ENCODE measurements at places on chromosomes 1 and 21.
A peak's percentile ranks its signal among the peaks of the same experiment; 100 is the strongest.

DNA sequence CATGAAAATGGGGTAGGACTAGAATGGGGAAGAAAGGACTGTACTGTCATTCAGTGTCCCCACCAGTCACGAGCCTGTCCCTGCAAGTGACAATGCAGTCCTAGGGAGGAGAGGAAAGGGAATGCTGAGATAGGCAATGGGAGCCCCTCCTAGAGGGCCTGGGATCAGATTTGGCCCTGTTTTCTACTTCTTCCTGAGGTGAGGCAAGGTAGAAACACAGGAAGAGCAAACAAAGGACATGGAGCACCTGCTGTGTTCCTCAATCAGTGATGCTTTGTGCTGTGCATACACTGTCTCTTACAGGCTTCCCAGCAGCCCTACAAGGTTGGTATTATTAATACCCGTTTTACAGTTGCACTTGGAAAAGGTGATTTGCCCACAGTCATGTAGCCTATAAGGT, 6.1 kb downstream of the FABP3 start:
- no peak for DNase-seq

- no peak for DNase-seq
Observed at GRCh38 chr1:167512046-167512654, 6.2 kb downstream of the CD247 start.

GRCh38 chr1:39051956-39052355, 25.8 kb downstream of the NDUFS5 start:
- DNase-seq: no peak

GRCh38 chr1:178465011-178465410, 31.8 kb downstream of the CLEC20A start:
- DNase-seq: no peak

DNA sequence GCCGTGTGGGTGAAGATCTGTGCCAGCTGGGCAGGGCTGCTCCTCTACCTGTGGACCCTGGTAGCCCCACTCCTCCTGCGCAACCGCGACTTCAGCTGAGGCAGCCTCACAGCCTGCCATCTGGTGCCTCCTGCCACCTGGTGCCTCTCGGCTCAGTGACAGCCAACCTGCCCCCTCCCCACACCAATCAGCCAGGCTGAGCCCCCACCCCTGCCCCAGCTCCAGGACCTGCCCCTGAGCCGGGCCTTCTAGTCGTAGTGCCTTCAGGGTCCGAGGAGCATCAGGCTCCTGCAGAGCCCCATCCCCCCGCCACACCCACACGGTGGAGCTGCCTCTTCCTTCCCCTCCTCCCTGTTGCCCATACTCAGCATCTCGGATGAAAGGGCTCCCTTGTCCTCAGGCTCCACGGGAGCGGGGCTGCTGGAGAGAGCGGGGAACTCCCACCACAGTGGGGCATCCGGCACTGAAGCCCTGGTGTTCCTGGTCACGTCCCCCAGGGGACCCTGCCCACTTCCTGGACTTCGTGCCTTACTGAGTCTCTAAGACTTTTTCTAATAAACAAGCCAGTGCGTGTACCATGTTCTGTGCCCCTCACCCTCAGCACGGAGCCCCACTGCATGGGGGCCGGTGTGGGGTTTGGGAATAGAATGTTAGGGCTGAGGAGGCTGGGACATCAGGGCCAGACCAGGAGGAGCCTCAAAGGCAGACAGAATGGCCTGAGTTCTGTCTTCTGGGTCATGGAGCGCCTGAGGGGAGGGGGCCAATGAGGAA, 21.3 kb downstream of the SERINC2 start:
- no peak for DNase-seq

GRCh38 chr1:228465141-228465540, 22.0 kb upstream of the RNF187 start:
- no peak for DNase-seq

DNA sequence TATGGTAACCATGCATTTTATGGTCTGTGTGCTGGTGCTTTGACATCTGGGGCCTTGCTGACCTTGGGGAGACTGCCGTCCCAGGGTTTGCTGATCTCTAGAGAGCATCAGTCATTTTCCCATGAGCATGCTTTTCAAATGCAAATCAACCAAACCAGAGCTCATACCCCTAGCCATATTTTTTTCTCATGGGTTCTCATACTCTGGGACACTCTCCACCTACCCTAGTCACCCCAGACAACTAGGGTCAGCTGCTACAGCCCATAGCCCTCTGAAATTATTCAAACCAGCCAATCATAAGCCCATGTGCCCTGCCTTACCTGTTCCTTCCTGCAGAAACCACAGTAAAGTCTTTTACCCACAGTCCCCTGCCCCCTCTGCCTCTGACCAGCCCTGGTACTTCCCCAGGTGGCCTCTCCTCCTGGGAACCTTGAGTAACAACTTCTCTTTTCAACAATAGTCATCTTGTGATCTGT, 132.0 kb downstream of the MAP3K21 start:
- DNase-seq: no peak

DNA sequence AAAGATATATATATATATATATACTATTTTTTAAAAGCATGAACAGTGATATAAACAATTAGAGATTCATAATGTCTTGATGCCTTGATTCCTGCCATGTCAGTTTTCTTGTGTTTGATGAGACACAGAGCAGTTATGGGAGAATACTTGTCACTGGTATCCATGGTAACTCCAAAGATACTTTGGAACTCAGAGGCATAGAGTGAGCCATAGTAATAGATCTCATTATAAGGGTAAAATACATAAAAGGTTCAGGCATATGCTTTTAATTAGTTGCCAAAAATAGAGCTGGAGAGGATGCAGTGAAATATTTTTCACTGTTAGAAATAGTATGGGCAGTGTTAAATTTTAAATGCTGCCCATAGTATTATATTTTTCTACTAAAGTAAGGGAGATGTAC, 134.1 kb downstream of the SYT14 start:
- DNase-seq: no peak

DNA sequence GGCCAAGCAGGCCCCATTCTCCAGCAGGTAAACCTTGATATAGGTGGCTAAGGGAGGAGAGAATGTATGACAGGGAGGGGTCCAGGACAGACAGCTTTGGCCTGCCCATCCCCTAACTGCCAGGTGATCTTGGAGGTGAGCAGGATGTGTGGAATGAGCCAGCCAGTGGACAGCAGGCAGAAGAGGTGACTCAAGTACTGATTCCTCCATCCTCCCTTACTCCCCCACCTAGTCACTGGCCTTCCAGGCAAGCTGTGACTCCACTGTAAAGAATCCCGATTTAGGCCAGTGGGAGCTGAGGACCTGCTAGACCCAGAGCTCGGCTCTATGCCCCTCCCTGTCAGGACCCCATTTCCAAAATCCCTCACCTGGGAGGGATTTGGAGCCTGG, 36.6 kb downstream of the RIMS3 start:
- no peak for DNase-seq

- DNase-seq: no peak
Observed at GRCh38 chr1:205491794-205492193, 12.7 kb upstream of the CDK18 start.

GRCh38 chr21:33189824-33190223, 39.9 kb upstream of the IFNAR2 start:
- DNase-seq: no peak

DNA sequence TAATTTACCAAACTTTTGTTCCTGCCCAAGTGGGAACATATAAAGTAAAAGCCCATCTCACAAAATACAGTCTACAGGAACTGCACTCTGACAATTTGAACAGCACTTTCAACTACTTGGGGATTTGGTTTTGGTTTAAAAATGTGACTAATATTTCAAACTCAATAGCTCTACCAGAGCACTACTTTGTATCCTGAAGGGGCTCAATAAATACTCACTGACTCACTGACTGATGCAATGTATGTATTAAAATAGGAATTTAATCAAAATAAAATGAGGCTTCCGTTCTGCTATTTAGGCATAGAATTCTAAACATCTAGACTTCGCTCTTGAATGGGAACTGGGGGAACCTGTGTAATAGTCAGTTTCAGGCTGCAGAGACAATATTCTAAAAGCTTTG, 21.9 kb downstream of the EFCAB14 start:
- DNase-seq: no peak

DNA sequence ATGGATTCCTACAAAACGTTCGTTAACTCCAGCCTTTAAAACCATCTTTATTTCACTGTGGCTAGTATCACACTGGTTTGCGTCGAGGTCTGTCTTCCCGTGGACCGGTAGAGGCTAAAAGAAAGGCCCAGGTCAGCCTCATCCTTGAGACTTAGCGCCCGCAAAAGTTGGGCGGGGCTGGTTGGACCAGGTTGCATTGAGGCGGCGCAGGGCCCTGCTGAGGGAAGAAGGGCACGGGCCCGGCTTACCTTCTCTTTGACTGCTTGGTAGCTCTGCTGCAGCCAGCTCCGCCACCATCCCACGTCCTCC, 455 bp downstream of the BSDC1 start:
- DNase-seq: peak; percentile 68

DNA sequence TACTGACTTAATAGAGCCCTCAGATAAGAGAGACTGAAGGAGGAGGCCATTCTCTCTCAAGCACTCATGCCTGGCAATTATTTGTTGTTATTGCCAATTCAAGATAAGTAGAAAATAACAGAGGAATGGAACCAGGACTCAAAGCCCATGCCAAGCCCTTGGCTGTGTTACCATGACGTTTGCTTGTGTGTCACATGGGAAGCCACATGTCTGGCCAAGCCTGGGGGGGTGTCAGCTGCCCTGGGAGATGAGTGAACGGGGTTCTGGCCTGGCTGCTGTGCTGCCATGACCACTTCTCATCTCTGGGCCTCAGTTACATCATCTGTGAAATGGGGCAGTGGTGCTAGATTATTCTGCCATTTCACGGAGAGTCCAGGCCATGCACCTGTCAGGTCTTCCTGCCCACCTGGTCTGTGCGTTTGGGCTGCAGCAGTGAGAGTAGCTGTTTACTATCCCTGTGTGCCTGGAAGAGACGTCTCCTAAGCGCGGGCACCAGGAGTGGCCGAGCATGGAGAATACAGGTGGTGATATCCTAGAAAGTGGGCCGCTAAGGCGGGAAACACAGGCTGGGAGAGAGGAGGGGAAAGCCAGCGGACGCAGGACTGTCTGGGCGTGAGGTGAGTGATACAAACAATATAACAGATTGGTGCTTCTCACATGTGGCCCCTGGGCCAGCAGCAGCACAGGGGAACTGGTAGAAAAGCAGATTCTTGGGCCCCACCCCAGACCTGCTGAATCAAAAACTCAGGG, 67.8 kb downstream of the MAN1C1 start:
- DNase-seq: no peak

GRCh38 chr1:42779725-42780124, 5.1 kb upstream of the TMEM269 start:
- no peak for DNase-seq

GRCh38 chr1:12596007-12596821, 21.8 kb downstream of the DHRS3 start:
- no peak for DNase-seq

DNA sequence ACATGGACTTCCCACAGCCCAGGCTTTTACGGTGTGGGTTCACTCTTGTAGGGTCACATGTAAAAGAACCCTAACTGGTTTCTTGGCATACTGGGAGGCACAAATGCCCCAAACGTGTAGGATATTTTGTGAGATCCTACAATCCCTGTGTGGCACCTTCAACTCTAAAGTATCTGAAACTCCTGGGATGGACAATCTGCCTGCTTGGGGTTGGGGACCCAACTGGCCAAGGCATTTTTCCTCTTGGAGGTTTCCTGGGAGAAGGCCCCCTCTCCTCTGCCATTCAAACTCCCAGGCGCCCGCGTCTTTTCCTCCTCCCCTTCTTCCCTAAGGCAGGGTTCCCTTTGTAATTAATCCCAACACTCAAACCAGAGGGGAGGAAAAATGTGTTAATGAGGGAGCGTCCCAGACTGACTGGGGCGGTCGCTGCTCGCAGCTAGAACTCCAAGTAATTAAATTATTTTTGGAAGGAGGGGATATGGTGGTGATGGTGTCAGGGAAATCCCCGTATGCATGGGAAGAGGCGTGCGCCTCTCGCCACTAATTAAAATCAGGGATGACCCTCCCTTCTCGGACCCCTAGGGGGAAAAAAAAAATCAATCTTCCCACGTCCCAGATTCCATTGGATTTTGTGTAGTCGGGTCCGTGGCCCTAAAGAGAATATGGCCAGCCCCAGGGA, 681 bp upstream of the VANGL2 start:
- DNase-seq: no peak

DNA sequence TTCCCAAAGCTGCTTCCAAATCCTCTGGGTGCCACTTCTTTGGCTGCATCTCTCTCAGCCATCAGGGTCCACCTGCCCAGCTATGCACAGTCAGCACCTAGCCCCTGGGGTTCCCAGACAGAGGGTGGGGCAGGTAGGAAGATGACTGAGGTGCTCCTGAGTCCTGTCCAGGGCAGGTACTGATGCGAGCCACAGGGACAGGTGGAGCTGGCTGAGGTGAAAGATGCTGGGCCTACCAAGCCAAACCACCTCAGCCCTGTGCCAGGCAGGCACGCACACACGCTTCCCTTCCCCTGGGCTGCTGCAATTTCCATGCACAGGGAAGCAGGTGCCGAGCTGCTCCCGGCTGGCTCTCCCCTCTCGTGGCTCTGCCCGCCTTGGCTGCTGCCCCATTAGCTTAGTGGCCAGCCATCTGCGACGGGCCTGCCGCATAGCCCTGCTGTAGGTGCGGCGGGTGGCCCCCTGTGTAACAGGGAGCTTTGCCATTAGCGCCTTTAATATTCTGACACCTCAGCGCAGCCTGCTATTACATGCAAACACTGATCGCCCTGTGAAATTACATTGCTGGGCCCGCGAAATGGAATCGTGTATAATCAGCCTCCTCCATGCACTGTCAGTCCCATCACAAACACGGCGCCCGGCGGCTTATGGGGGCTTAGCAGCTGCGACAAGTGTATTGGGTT, 38.9 kb downstream of the DMAP1 start:
- DNase-seq: no peak

DNA sequence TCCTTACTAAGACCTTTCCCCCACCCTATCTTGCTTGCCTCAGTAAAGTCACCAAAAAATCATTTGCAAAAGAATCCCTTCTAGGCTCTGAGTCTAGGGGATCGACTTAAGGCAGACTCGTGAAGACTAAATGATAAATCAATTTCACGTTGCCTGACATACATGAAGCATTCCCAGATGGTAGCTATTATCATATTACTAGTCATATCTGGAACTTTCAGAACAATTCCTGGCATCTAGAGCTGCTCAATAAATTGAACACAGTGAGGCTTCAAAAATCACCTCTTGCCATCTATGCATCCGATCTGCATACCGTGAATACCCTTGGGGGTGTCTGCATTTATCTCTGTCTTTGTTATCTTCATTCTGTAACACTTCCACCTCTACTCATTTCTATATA, 49.6 kb upstream of the DAB1 start:
- DNase-seq: no peak

GRCh38 chr1:107474877-107475612, 334.2 kb downstream of the NTNG1 start:
- no peak for DNase-seq

- DNase-seq: peak; percentile 44
Observed at GRCh38 chr1:13759072-13759471, 59.1 kb downstream of the PRDM2 start.

- no peak for DNase-seq
Observed at GRCh38 chr1:96782856-96783255, 61.3 kb downstream of the PTBP2 start.

GRCh38 chr1:77906019-77906545, 17.7 kb downstream of the NEXN start:
- no peak for DNase-seq

Data from OCI-M1 (cell line).